ENCODE measurements at places on chromosomes 4 and X.

- no peak for DNase-seq
Observed at GRCh38 chr4:181957088-181957487, 286.1 kb upstream of the TENM3 start.

GRCh38 chr4:5693871-5694270, 14.5 kb downstream of the EVC2 start:
- no peak for DNase-seq

DNA sequence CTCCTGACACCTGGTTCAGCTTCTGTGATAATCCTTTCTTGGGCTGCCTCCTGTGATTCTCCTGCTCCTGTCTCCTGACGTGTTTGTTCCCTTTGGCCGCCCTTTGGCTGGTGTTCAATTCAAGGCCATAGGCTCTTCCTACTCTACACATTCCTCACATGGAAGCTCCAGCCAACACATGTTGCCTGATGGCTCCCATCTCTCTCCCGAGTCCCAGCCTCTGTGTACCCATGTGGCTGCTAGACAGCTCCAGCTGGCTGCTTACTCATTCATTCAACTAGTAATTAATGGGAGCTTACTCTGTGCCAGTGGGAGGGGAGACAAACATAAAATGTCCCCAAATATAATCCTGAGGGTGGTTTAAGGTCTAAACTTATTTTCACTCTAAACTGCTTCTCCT, 9.2 kb upstream of the MED28 start:
- no peak for DNase-seq

GRCh38 chr4:8267077-8267476, 2.5 kb upstream of the HTRA3 start:
- DNase-seq = peak; percentile 88

DNA sequence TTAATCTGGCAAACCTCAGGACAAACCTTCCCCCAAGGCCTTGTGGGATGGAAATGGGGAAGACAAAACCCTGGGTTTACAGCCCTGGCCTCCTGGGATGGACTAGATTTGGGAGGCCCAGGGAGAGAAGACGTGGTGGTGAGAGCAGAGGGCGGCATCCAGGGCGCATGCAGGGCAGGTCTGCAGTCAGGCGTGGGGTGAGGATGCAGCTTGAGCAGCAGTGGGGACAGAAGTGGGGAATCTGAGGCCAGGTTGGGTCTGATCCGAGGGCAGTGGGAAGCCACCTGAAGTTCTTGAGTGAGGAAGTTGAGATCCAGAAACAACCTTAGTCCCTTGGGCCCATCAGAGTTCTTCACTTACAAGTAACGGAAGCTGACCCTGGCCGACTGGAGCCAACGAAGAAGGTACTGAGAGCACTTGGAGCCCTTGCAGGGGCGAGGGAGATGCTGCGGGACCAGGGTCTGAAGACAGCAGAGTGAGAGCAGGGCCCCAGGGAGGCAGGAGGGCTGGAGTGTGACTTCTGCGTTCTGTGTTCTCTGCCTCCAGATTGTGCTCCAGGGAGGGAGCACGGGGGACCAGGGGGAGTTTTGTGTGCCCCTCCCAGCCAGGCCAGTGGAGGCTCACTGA, 42.0 kb upstream of the GPR78 start:
- DNase-seq = no peak

- no peak for DNase-seq
Observed at GRCh38 chr4:27835851-27836250, 975.2 kb downstream of the STIM2 start.

DNA sequence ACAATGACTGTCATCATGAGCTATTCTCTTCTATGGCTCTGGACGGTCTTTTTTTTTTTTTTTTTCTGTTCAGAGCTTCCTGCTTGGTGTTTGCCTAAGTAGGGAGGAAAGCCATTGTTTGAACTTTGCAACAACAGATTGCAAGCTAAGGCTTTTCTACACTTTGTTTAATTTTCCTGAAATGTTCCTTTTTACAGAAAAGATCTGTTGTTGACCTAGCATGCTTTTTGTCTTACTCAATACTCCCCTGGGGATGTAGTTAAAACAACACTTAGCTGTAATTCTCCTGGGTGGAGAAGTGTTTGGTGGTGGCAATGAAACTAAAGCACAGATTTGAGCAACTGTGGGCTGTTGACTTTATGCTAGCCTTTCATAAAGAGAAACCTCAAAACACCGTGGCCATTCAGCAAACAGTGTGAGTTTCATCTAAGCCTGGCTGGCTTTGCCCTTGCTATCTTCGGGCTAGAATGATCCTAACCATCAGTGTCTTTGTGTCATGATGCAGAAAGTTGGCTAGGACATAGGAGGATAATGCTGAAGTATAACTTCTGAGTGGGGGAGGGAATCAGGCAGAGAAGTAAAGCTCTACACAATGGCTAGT, 110.5 kb downstream of the ANXA3 start:
- no peak for DNase-seq

GRCh38 chr4:180028682-180029081, 2214.5 kb upstream of the TENM3 start:
- no peak for DNase-seq

- DNase-seq = no peak
Observed at GRCh38 chr4:120202222-120202621, 135.6 kb upstream of the MAD2L1 start.

- DNase-seq = no peak
Observed at GRCh38 chrX:44061968-44062614, 88.9 kb upstream of the NDP start.

- DNase-seq = no peak
Observed at GRCh38 chr4:128846063-128846462, 36.6 kb downstream of the JADE1 start.

DNA sequence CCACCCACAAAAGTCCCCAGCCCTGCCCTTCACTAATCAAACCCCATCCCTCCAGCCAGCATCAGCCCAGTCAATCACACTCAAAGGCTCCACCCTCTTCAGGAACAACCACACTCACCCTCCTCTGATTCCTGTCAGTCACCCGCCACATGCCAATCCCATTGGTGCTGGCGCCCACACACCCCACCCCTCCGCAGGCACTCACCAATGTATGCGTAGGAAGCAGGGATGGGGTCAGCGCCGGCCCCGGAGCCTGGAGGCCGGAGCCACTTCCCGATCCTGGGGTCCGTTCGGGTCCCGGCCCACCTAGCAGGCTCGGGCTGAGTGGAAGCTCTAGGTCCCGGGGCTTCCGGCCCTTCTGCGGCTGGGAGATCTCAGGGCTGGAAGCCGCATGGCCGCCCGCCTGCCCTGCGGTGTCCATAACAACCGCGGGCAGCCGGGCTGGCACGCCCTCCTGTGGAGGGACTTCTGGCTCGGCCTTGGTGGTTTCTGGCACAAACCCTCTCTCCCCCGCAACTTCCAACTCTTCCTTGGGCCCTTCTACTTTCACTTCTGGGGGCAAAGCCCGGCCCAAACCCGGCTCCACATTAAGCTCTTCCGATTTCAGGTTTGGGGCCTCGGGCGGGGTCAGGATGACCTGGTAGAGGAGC, 7.9 kb upstream of the CFP start:
- DNase-seq = no peak

GRCh38 chr4:10530137-10530786, 73.0 kb upstream of the ZNF518B start:
- no peak for DNase-seq

DNA sequence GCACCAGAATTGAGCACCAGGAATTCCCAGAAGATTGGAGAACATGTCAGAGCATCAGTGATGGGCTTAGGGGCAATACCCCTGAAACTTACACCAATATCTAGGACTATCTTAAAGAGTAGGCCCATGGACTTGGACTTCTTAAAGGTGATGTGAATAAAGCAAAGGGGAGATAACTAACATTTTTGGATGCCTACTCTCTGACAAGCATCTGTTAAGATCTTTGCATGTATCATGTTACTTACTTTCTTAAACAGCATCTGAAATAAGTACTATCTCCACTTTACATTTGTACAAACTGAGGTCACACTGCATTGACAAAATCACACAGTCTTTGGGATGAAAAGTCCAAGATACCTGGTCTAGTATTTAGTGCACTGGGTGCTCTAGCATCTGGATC, 258.6 kb upstream of the ARSJ start:
- no peak for DNase-seq

- no peak for DNase-seq
Observed at GRCh38 chr4:182776376-182777105, 140.6 kb downstream of the DCTD start.

DNA sequence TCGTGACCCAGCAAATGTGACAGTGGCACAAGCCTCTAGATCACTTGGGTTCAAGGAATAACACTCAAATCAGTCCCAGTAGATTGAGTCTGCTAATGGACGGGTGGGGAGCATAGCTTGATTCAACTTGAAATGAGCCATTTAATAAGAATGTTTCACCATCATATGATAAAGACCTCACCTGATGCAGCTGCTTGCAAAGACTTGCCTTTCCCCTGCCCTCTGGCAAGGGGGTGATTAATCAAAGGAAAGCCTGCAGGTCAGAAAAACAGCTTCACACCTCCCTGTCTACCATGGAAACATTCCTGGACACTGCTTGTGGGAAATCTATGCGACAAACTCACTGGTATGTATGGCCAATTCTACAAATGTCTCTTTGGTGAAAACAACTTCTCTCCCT, 54.5 kb downstream of the CD99L2 start:
- no peak for DNase-seq

GRCh38 chr4:121054373-121054772, 18.0 kb downstream of the NDNF start:
- DNase-seq = no peak

DNA sequence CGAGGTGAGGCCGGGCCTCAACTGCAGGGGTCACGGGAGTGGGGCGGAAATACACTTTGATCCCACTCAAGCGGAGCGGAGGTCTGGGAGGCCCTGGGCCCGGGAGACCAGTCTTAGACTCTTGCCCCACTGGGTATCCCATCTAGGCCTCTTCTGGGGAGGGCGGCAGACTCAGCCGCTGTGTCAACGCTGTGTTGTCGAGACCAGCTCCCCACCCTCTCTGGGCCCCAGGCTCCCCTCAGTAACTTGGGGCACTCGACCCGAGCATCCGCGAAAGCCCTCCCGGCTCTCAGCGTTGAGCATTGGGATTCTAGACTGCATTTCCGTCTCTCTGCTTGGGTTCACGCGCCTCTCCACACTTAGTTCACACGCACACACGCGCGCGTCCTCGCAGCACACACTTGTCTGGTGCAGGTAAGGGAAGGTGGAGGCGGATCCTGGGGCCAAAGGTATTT, 1.7 kb downstream of the NKX3-2 start:
- DNase-seq = no peak

GRCh38 chr4:182432819-182433218, 189.6 kb downstream of the TENM3 start:
- DNase-seq = no peak

Data from H54 (cell line).